ENCODE measurements at places on chromosomes 6 and 20. TPM values are rescaled to one million over a fixed set of nuclear protein-coding genes. Genes with fewer than 3 reads are reported as not detected.

DNA sequence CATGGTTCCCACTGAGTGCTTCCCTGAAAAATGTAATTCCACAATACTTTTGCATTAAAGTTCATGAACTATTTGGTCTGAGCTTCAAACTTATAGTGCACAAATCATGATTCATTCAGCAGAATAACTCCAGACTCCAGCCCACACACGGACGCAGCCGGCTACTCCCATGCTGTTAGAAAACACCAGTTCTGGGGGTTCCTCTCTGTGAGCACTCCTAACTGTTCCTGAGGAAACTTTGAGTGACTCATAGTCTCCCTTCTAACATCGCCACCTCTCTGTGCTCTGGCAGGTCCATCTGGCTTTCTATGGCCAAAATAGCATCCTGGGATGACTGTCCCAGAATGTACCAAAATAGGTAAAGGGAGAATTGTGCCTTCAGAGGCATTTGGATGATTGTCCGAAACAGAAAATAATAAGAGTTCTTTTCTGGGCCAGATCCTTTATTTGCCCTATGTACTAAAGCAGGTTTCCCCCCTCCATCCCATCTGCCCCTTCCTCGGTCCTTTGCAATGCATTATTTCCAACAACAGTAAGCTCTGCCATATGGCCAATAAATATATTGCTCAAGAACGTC is 32.3 kb upstream of the LY86 start:
- no peak overlapping the region for H3K27ac ChIP-seq
- H3K36me3 ChIP-seq: no peaks in the 10 kb centered on the region
- H3K4me1 ChIP-seq: peaks cover 39% of the 10 kb centered on the region
- peaks cover 48% of the 10 kb centered on the region for H3K27me3 ChIP-seq
- no peak overlapping the region for H3K4me3 ChIP-seq

DNA sequence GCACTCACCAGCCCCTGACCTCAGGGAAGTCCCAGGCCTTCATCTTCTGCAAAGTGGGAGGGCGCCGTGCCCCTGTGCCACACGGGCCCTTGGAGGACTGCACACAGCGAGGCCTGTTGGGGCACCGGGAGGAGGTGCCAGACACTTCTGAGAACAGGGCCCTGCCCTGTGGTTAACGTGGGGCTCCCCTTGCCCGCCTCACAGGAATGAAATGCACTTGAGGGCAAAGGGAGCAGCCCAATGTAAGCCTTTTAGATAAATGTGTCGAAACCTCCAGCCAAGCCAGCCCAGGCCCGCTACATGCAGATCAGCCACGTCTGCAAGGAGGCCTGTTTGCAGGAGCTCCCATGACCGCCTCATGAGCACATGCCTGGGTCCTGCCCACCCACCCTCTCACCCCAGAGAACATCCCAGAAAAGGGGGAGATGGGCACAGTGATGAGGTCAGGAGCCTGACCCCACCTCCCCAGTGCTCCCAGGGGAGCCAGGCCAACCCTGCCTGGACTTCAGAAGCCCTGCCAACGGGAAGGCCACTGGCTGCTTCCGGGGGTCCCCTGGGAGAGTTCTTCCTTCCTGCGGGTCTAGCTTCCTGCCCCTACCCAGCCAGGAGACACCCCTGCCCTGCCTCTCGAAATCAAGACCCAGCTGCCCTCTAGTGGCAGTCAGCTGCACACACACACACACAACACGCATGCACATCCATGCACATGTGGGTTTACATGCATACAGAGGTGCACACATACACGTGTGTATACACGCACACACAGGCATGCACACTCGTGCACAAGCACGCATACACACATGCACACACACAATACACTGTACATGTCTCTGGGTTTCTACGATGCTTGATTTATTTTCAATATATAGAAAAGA is 178.7 kb downstream of the TAF4 start:
- no peaks in the 10 kb centered on the region for H3K36me3 ChIP-seq
- peaks cover 2% of the 10 kb centered on the region for H3K4me1 ChIP-seq
- H3K27ac ChIP-seq: no peak overlapping the region
- peak; percentile 45 for DNase-seq
- H3K4me3 ChIP-seq: no peak overlapping the region

DNA sequence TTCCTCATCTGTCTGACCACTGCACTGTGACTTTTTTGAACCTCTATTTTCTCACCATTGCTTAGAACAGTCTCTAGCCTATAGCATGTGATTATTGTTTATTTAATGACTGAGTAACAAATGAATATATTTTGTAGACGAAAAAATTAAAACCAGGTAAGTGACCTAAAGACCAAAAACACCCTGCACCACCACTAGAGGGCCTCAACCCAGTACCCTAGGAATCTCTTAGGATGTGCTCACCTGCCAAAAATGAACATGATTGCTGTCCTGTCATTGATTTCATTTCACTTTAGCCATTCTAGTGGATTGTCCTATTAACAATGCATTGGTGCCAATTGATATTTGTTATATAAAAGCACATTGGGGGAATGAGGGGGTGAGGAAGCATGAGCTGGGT is 199.1 kb downstream of the COL9A1 start:
- no peaks in the 10 kb centered on the region for H3K4me1 ChIP-seq
- H3K27ac ChIP-seq: no peak overlapping the region
- H3K36me3 ChIP-seq: no peaks in the 10 kb centered on the region
- no peak overlapping the region for H3K4me3 ChIP-seq

- H3K4me3 ChIP-seq: no peak overlapping the region
- H3K4me1 ChIP-seq: no peaks in the 10 kb centered on the region
- H3K27me3 ChIP-seq: no peaks in the 10 kb centered on the region
Observed at GRCh38 chr6:155939253-155939652, 483.6 kb upstream of the NOX3 start.

DNA sequence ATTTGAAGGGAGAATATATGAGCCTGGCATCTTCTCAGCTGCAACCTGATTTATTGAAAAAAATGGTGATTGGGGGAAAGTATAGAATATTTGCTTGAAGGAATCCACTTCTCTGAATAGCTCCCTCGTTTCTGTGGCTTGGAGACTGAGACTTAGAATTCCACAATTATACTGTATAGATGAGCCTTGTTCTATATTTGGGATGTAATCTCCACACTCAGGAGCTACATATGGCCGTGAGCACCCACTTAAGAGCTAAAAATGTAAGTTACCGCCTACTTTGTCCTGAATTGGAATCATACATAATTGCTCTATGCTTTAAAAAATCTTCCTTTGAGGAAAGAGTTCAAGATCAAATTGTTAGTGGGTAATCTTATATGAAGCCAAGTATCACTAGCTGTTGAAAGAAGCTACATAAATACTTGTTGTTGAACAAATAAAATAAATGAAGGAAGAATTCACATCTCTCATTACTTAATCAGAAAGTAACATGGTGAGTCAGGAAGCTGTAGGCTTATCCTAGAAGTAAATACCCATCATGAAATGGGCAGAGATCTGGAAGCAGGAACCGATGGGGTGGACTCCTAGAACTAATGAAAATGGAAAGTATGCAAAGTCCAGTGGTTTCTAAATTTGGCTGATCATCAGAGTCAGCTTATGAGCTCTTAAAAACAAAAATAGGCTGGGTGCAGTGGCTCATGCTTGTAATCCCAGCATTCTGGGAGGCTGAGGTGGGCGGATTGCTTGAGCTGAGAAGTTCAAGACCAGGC is 254.3 kb downstream of the SOX4 start:
- no peak overlapping the region for H3K27ac ChIP-seq
- H3K27me3 ChIP-seq: peaks cover 2% of the 10 kb centered on the region
- no peak for DNase-seq

BPIFB2 gene
- total RNA-seq: not detected

HS3ST5 gene
- total RNA-seq: not detected

- peaks cover 10% of the 10 kb centered on the region for H3K36me3 ChIP-seq
- DNase-seq: no peak
- no peaks in the 10 kb centered on the region for H3K27me3 ChIP-seq
- H3K4me3 ChIP-seq: no peak overlapping the region
- peaks cover 22% of the 10 kb centered on the region for H3K4me1 ChIP-seq
- no peak overlapping the region for H3K27ac ChIP-seq
Observed at GRCh38 chr6:34795836-34796425, 4.0 kb downstream of the BLTP3A start.

- no peaks in the 10 kb centered on the region for H3K36me3 ChIP-seq
- no peak overlapping the region for H3K27ac ChIP-seq
- peak; percentile 65 for DNase-seq
- H3K4me1 ChIP-seq: peaks cover 12% of the 10 kb centered on the region
- no peak overlapping the region for H3K4me3 ChIP-seq
Observed at GRCh38 chr6:7723041-7723447, 2.9 kb upstream of the BMP6 start.

DNA sequence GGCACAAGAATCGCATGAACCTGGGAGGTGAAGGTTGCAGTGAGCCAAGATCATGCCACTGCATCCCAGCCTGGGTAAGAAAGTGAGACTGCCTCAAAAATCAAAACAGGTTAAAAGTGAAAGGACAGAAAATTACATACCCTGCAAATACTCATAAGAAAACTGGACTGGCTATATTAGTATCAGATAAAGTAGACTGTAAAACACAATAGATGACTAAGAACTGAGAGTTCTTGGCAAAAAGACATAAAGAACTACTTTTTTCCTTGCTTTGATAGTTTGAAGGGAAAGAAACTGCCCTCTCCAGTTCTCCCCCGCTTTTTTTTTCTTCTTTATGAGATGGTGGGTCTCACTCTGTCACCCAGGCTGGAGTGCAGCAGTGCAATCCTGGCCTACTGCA is 17.0 kb downstream of the SNX3 start:
- H3K4me3 ChIP-seq: no peak overlapping the region
- H3K36me3 ChIP-seq: peaks cover 67% of the 10 kb centered on the region
- no peak overlapping the region for H3K27ac ChIP-seq
- peaks cover 10% of the 10 kb centered on the region for H3K4me1 ChIP-seq

ADGRF4 gene
- total RNA-seq: not detected

DNA sequence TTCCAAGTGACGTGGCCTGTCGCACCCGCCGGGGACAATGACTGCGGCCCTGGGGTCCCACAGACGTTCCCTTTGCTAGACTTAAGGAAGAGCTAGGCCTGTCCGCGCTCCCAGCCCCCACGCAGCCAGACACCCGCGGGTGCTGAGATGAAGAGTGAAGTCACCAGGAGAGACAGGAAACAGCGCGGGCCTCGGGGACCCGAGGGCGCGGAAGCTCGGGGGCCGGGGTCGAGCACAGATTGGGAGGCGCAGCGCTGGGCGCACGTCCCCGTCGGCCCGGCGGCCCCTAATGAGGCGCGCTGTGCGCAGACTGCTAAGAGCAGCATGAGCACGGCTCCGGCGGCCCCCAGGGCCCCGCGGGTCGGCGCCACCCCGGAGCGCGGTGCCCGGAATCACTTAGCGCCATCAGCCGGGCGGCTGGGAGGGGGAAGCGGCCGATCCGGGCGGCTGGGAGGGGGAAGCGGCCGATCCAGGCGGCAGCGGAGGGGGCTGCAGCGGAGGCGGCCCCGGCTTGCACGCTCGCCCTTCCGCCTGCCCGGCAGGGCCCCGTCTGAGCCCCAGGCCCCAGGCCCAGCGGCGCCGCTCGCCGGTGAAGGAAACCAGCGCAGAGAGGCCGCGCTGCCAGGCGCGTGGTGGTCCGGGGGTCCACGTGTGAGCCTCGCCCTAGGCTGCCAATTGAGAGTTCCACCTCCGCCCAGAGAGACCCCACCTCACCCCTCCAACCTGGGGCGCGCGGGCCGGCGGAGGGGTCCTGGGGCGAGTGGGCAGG is 8.3 kb upstream of the AVP start:
- peak overlapping the region; percentile 74 for H3K4me3 ChIP-seq
- peaks cover 21% of the 10 kb centered on the region for H3K4me1 ChIP-seq
- no peak overlapping the region for H3K27ac ChIP-seq
- no peaks in the 10 kb centered on the region for H3K36me3 ChIP-seq
- peak; percentile 31 for DNase-seq

GRCh38 chr6:2900221-2900807 is 2.8 kb downstream of the SERPINB9 start:
- peak overlapping the region; percentile 82 for H3K27ac ChIP-seq
- peaks cover 69% of the 10 kb centered on the region for H3K36me3 ChIP-seq
- peaks cover 57% of the 10 kb centered on the region for H3K4me1 ChIP-seq
- peak overlapping the region; percentile 99 for H3K4me3 ChIP-seq
- DNase-seq: no peak

SLC17A1 gene
- not detected for total RNA-seq

WFDC5 gene
- 0.73 TPM for total RNA-seq

GRCh38 chr6:90356012-90356421 is 59.4 kb upstream of the BACH2 start:
- no peak overlapping the region for H3K27ac ChIP-seq
- no peaks in the 10 kb centered on the region for H3K36me3 ChIP-seq
- peaks cover 10% of the 10 kb centered on the region for H3K27me3 ChIP-seq
- DNase-seq: no peak

OR2H2 gene
- total RNA-seq: not detected

TMEM74B gene
- total RNA-seq: 1.8 TPM

ULBP2 gene
- total RNA-seq: 1.5 TPM

GRCh38 chr6:114010540-114010939 is 39.6 kb upstream of the HDAC2 start:
- no peak for DNase-seq
- H3K36me3 ChIP-seq: peaks cover 3% of the 10 kb centered on the region
- peak overlapping the region; percentile 81 for H3K27ac ChIP-seq
- peaks cover 12% of the 10 kb centered on the region for H3K4me1 ChIP-seq
- peaks cover 10% of the 10 kb centered on the region for H3K27me3 ChIP-seq
- H3K4me3 ChIP-seq: no peak overlapping the region
